Dermis blood vessel endothelial cell (primary cell): ENCODE measurements at places on chromosomes 5 and 9. TPM values are rescaled to one million over a fixed set of nuclear protein-coding genes. Genes with fewer than 3 reads are reported as not detected.

- DNase-seq, result peak; percentile 89
Measured at GRCh38 chr9:98775831-98776441, 20.4 kb downstream of the ANKS6 start.

GRCh38 chr9:130301483-130302286 is 36.1 kb downstream of the HMCN2 start:
- no peak for DNase-seq

- no peak for DNase-seq
Measured at GRCh38 chr9:88536951-88537760, 2.2 kb downstream of the NXNL2 start.

DNA sequence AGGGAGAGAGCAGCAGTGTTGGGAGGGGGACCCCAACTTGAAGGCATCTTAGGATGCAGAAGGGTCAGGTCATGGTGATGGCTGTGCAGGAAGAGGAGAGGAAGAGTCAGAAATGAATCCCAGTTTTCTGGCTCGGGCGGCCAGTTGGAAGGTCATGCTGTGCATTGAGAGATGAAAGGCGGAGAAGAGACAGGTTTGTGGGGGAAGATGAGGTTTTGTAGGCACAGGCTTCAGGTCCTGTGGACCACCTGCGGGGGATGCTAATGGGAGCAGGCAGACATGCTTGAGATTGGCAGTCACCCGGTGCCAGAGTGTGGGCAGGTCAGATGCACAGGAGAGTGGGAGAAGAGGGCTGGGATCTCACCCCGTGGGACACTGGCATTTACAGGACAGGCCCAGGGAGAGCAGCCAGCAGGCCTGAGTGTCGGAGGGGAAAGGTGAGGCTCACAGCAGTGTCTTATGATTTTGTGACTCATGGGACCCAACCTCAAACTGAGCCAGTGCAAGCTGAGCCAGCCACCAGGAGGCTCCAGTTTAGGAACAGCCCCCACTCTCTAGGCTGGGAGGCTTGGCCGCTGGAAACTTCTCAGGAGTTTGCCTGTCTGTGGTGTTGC is 17.5 kb downstream of the STXBP1 start:
- peak; percentile 38 for DNase-seq

GRCh38 chr9:4886698-4887097 is 94.0 kb downstream of the RCL1 start:
- no peak for DNase-seq

DNA sequence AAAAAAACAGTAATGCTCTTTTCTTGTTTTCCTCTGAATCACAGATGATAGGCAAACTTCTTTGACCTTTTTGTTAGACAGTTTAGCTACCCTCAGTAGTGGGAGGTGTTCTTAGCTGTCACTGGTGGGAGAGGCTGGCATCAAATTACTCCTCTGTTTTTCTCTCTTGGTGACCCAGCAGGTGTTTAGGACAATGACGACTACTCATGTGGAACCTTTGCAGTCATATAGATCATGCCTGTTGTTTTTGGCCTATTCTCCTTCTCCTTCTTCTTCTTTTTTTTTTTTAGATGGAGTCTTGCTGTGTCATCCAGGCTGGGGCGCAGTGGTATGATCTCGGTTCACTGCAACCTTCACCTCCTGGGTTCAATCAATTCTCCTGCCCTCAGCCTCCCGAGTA is 15.4 kb upstream of the NPR2 start:
- DNase-seq, result no peak

DNA sequence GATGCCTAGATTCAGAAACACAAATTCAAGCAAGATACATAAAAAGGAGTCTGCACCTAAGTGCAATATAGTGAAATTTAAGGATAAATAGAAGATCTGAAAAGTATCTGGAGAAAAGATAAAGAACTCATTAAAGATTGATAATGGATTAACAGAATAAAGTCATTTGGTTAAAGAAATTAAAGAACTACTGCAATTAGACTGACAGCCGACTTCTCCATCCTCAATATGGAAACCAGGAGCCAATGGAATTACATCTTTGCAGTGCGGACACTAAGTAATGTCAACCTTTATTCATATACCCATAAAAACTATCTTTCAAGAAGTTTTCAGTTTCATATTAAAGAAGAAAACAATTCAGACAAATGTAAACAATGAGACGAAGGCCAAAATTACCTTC is 81.0 kb downstream of the MRPL36 start:
- DNase-seq, result peak; percentile 19

DNA sequence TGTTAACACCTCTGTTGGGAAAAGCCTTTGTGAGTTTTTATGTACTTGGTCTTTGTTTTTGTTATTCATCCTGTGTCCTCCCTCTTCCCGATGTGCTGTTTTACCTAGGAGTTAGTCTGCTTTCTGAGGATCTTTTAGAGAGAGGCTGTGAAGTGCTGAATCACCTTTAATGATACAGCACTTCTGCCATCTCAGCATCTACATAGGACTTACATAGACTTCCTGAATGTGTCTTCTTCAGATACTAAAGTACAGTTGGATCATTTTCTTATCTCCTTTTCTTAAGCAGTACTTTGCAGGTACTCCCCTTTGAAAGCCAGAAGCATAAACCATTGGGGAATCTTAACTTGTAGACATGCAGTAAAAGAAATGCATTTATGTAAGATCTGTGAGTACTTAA is 31.5 kb downstream of the OTULIN start:
- no peak for DNase-seq

GRCh38 chr5:51960617-51961121 is 577.4 kb downstream of the ISL1 start:
- DNase-seq, result peak; percentile 1

GRCh38 chr5:139116100-139116655 is 82.0 kb downstream of the SIL1 start:
- DNase-seq, result no peak

DNA sequence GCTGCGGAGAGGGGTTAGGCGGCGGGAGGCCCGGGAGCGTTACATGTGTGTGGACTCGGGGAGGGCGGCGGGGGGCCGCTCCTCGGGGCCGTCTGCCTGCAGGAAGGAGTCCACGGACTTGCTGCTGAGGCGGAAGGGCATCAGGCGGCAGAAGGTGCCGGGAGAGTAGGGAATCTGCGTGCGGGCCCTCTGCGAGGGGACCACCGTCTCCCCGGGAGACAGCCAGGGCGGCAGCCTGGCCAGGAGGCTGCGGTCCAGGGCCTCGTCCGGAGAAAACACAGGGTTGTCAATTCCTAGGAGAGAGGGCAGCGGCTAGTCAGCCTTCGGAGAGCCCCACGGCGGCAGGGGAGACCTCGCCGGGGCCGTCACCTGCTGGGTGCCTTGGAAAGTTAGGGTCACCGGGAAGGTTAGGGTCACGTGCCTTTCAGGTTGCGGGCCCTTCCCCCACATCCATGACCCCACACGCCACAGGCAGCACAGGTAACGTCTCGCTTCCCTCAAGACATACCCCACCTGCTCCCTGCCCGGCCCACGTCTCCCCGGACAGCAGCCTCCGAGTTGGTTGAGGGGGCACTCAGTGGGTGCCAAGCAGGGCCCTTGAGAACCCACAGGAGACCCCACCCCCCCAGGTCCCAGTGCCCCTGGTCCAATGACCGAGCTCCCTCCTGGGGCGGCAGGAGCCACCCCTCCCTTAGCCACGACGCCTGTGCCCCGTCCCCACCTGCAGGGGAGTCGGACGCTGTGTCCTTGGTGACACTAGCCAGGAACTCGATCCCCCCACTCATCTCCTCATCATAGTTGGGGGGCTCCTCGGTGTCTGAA is 32.1 kb downstream of the EXOC3 start:
- peak; percentile 23 for DNase-seq

GRCh38 chr5:132095424-132095972 is 21.9 kb downstream of the CSF2 start:
- DNase-seq, result no peak

Gene PCA3
- total RNA-seq, result under 0.01 and 0.33 TPM in 2 replicates

Gene AK8
- 0.09 TPM in 1 of 2 replicates, not detected in the other for total RNA-seq

Gene ACTL7A
- not detected in 2 replicates for total RNA-seq

Gene CYSRT1
- 0.17 and 0.37 TPM in 2 replicates for total RNA-seq
